ENCODE measurements at places on chromosomes 11 and 22.

DNA sequence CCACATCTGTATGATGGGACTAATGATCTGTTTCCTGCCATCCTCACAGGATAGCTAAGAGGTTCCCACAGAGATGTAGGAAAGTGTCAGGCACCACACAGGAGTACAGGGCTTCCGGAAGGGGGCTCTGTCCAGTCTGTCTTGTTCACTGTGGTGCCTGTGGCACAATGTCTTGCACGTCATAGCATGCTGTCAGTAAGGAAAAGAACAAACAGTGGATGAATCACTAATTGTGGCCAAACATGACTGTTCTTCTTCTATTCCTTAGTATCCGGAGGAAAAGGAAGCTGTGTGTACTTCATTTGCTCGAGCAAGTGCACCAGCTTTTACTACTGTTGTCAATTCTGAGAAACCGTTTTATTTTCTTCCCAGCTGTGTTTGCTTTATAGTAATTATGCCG lies 73.4 kb upstream of the YWHAH start:
- DNase-seq: peak; percentile 80

DNA sequence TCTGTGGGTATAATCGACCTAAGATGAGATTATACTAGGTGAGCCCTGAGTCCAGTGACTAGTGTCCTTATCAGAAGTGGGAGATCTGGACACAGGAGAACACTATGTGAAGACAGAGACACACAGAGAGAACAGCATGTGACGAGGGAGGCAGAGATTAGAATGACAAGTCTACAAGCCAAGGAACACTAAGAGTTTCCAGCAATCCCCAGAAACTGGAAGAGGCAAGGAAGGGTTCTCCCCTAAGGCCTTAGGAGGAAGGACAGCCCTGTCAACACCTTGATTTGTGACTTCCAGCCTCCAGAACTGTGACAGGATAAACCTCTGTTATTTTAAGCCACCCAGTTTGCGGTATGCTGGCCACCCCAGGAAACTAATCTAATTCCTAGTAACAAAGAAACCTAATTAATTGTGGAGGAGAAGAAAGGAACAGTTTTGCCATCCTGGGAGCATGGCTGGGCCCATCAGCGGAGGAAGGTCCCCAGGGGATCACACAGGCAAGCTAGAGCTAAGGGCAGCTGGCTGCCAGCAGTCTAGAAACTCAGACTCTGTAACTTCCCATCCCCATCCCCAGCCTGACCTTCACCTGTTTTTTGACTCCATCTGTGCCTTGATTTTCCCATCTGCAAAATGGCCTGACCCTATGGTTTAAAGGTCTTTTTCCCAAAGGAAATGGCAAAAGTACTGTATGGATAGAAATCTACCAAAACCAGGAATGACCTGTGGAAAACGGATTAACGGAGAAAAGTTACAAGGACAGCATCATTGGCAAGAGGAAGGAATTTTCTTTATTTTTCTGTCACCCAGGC lies 10.3 kb upstream of the THOC5 start:
- no peak for DNase-seq

DNA sequence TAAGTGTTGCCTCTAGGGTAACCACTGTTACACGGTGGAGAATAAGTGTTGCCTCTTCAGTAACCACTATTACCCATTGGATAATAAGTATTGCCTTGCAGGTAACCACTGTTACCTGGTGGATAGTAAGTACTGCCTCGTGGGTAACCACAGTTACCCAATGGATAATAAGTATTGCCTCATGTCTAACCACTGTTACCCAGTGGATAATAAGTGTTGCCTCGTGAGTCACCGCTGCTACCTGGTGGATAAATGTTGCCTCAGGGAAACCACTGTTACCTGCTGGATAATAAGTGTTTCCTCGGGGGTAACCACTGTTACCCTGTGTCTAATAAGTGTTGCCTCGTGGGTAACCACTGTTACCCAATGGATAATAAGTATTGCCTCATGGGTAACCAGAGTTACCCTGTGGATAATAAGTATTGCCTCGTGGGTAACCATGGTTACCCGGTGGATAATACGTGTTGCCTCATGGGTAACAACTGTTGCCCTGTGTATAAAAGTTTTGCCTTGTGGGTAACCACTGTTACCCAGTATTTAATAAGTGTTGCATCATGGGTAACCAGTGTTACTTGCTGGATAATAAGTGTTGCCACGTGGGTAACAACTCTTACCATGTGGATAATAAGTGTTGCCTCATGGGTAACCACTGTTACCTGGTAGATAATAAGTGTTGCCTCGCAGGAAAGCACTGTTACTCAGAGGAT lies 12.3 kb upstream of the NXPE4 start:
- no peak for DNase-seq

GRCh38 chr11:47941907-47942558 lies 38.3 kb upstream of the PTPRJ start:
- peak; percentile 70 for DNase-seq

DNA sequence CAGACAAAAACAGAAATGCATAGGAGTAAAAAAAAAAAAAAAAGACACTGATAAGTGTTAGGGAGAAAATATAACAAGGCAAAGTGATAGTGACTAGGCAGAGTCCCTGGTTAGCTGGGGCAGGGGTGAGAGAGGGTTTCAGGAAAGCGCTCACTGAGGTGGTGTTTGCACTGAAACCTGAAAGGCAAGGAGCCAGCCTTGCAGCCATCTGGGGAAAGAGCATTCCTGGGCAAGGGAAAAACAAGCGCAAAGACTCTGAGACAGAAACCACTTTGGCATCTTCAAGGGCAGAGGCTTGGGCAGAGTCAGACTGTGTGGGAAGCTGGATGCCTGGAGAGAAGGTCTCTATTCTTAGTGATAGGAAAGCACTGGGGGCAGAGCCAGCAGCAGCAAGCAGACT lies 14.5 kb downstream of the CLMP start:
- DNase-seq: no peak

GRCh38 chr11:8066911-8067455 lies 14.0 kb upstream of the TUB start:
- no peak for DNase-seq

- no peak for DNase-seq
Observed at GRCh38 chr11:1425439-1425838, 35.7 kb downstream of the BRSK2 start.

DNA sequence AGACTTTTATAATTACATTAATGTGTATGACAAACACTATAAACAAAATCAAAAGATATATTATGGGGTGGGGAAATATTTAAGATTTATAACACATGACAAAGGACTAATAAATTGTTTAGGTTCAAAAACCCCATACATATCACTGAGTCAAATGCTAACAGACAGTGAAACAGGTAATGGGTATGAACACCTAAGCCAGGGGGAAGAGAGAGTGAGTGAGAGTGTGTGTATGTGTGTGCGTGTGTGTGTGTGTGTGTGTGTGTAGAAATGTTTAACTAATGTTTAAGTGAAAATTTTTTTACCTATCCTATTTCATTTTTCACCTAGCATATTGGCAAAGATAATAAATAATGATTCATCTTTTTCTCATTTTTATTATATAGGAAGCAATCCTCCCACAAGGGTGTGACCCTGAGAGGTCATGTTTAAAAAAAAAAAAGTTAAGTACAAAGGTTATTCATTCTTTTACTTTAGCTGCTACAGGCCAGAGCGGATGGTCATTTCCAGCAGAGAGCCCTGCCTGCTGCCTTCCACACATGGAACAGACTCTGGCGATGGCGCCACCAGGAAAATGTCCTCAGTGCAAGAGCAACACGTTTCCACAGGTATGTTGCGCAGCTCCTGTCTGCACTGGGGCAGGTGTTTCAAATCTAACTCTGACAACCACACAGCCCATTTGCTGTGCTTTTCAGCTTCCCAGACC lies 72.9 kb downstream of the PISD start:
- no peak for DNase-seq

GRCh38 chr11:71490731-71491390 lies 36.2 kb upstream of the KRTAP5-7 start:
- no peak for DNase-seq

DNA sequence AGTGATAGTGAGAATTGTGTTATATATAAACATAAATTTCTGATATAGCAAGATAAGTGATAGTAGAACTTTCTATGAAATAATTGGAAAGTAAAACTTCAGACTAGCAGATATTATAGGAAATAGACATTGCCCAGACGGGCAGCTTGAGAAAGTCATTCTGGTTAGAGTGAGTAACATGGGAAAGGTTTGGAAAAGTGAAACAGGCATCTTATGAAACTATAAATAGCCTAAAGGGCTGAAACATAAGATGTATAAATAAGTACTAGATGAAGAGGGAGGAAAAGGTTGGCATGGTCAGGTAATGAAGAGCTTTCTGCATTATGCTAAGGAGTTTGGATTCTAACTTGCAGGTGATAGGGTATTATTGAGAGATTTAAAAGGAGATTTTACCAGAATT lies 101.3 kb downstream of the DYNC2H1 start:
- no peak for DNase-seq
